ENCODE measurements at places on chromosomes 7 and 10. TPM values are rescaled to one million over a fixed set of nuclear protein-coding genes. Genes with fewer than 3 reads are reported as not detected.

CRYGN gene
- 0.74 TPM for total RNA-seq

DNA sequence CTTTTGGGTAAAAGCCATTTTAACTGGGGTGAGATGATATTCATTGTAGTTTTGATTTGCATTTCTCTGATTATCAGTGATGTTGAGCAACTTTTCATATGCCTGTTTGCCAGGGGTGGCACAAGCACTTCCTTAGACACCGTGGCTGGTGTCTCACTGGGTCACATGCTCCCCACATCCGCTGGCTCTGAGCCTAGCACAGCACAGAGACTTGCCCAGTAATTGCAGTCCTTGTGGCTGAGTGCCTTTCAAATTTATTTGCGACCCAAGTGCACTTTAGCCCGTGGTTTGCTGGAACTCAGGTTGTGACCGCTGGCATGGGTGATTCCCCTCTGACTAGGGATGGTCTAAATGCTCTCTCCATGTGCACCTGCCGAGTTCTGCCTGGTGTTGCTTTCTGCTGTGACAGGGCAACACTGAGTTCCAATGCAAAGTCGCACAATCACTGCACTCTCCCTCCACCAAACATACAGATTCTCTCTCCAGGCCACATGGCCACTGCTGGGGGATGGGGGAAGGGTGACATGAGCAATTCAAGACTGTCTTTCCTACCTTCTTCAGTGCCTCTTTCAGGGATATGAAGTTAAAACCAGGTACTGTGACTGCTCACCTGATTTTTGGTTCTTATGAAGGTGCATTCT, 66.5 kb downstream of the ZNF277 start:
- H3K4me3 ChIP-seq = no peak overlapping the region

DNA sequence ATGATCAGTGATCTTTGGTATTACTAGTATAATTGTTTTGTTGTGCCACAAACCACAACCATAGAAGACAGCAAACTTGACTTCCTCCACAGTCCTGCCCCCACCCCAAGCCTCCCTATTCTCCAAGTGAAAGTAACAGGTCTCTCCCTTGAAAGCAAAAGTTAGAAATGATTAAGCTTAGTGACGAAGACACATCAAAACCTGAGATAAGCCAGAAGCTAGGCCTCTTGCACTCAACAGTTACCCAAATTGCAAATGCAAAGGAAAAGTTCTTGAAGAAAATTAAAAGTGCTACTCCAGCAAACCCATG, 7.5 kb downstream of the SAR1A start:
- H3K4me1 ChIP-seq = peaks cover 14% of the 10 kb centered on the region
- H3K4me3 ChIP-seq = no peak overlapping the region
- H3K27me3 ChIP-seq = no peaks in the 10 kb centered on the region
- H3K27ac ChIP-seq = no peak overlapping the region
- H3K36me3 ChIP-seq = peaks cover 24% of the 10 kb centered on the region

DNA sequence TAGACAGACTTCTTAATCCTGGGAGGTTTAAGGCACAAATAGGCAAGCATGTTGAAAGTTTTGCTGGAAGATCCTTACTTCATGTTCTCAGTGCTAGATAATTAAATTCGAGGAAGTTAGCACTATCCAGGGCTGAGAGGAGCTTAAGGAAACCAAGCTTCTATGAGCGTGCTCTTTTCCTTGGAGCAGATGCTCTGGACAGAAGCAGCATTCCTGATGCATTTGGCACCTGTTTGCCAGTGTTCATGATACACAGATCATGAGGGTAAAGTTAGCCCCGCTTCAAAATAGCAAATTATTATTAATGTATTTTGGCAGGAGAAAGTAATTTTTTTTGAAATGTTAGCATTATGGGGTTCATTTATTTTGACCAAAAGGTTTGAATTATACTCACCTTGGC, 9.4 kb downstream of the HDAC9 start:
- no peaks in the 10 kb centered on the region for H3K27me3 ChIP-seq
- no peak for DNase-seq
- H3K4me1 ChIP-seq = peaks cover 22% of the 10 kb centered on the region
- peak overlapping the region; percentile 39 for H3K27ac ChIP-seq

DNA sequence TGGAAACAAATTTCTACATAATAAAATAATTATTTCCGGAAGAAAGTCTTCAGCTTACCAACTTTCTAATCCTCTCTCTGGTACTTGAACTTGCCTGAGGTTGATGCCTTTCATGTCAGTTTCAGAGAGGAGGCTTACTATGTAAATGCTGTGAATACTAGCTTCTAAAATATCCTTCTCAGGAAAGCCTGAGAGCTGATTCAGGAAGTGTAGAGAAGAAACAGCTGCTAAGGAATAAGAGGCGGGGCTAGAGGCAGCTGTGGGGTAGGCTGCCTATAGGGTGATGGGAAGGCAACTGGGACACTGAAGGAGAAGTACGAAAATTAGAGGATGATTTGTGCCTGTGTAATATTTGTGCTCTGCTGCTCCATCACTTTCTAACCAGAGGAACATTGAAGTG, 69.3 kb downstream of the AVL9 start:
- no peaks in the 10 kb centered on the region for H3K4me1 ChIP-seq
- H3K4me3 ChIP-seq = no peak overlapping the region
- no peak overlapping the region for H3K27ac ChIP-seq

All from Panc1 (cell line).